ENCODE measurements at places on chromosomes 3 and 15.
A peak's percentile ranks its signal among the peaks of the same experiment; 100 is the strongest.

DNA sequence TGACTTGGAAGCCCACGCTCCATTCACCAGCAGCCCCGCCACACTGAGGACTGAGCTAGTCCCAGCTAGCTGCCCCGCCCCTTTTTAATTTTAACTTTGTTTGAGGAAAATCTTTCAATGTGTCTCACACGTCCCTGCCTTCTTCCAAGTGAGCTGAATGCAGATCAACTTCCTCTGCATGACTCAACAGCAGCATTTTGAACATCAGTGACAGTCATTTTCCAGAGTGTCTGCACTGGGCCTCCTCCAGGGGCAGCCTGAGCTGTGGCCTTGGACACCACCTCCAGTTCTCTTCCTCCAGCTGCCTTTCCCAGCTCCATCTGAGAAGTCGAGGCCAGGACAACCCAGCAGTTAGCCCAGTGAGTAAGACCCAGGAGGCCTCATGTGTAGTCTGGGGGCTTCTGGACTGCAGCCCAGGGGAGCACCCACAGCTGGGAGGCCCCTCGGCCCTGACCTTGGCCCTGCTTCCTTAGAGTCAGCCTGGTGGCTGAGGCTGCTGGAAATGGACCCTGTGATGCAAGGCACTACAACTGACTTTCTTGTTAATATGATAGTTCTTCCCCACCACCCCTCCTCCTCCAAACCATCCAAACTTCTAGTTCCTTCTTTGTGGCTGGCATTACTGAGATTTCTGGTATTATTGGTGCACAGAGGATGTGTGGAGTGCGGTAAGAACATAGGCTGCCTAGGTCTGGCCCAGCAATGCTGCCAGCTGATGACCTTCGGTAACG, 21.4 kb upstream of the ESYT3 start:
- no peak for DNase-seq

DNA sequence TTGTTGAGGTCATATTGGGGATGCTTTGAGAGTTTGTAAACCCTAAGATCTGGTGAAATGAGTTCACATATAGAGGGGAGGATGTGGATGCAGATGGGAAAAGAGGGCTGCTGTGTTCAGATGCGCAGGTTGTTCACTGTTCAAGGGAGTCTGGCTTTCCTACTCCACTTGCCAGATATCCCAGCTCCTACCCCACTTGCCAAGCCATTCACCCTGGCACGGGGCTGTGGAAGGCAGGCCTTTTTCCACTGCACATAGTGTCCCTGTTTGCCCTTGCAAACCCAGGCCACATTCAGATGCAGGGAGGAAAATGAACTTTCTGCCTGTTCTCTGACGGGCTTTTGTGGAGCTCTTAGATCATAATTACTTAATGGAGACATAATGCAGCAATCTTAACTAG, 29.0 kb downstream of the CRABP1 start:
- no peak for DNase-seq

GRCh38 chr15:89429023-89429422, 67.4 kb downstream of the RHCG start:
- DNase-seq, result no peak

GRCh38 chr3:195956577-195956976, 48.2 kb upstream of the TNK2 start:
- no peak for DNase-seq

GRCh38 chr3:111952866-111953450, 25.9 kb upstream of the ABHD10 start:
- DNase-seq, result no peak

DNA sequence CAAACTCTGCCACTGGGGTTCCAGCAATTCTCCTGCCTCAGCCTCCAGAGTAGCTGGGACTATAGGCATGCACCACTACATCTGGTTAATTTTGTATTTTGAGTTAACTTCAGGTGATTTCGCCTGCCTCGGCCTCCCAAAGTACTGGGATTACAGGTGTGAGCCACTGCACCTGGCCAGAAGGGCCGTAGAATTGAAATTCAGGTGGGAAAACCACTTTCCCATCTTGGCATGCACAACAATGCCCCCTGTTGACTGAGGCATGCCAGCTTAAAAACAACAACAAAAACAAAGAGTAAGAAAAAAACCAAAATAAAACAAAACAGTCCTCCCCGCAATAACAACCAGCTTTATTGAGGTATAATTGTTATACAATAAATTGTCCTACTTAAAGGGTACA, 32.6 kb upstream of the RAB11A start:
- no peak for DNase-seq

DNA sequence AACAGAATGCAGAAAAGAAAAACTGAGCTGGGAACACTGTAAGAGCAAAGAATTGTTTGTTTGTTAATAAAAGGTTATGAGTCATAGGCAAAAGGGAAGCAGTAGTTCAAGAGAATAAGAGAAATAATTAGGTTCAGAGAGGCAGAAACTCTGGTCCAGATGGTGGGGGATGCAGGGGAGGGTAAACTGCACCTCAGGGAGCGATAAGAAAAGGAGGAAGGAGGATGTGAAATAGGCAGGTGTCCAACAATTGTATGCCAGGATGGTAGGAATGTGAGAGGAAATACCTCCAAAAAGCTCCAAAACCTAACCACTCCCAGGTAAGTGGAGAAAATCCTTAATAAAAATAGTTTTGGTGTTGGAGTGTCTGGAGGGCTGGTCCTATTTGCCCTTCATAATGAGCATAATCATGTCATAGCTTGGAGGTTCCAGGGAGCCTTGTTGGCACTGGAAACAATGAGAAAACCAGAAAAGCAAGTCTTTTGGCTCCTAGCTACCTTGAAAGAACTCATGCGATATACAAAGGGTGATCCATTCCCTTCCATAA, 405.4 kb upstream of the TBL1XR1 start:
- DNase-seq, result no peak

DNA sequence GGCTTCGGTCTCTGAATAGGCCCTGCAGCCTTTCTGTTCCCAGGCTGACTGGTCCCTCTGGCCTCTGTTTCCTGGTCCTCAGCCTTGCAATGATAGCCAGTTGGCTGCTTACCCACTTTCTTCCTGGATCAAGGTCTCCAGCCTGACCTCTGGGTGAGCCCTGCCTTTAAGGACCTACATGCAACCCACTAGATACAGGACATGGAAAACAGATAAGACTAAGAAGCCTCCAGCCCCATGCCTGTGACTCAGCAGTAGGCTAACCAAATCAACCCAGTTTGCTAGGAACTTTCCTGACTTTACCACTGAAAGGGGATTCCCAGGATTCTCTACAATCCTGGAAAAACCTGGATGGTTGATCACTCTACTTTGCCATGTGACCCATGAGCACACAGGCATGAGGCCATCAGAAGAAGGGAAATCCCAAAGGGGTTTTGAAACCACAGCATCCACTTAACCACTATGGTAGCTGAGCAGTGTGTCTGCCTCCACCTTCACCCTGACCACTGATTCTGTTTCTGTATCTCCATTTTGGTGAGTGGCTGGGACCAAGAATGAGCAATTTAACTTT, 188.1 kb downstream of the CHST2 start:
- DNase-seq, result peak; percentile 28

All from HS-5 (cell line).